Stimulated activated CD4-positive, alpha-beta T cell treated with anti-CD3 and anti-CD28 coated beads, Interleukin-1b, Interleukin-23, amount 100 ng/mL, for 1 hour (primary cell): ENCODE measurements at places on chromosomes 13 and 19.

DNA sequence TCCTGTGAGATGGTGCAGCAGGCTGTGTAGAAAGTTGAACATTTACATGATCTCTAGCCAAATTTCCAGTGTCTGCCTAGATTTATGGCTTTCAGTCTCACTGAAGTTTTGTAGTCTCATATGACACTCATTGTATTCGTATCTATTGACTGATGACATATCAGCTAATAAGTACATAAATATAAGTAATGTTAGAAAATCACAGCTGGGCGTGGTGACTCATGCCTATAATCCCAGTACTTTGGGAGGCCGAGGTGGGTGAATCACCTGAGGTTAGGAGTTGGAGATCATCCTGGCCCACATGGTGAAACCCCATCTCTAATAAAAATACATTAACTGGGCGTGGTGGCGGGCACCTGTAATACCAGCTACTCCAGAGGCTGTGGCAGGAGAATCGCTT lies 54.7 kb upstream of the HTR2A start:
- no peak for DNase-seq

- DNase-seq = no peak
Measured at GRCh38 chr13:89514534-89515312, 1832.8 kb upstream of the MIR17HG start.

GRCh38 chr13:110643324-110643723 lies 28.0 kb downstream of the NAXD start:
- DNase-seq = no peak

- DNase-seq = no peak
Measured at GRCh38 chr13:101835920-101836319, 383.4 kb downstream of the ITGBL1 start.

GRCh38 chr13:38099751-38100150 lies 230.2 kb upstream of the TRPC4 start:
- no peak for DNase-seq

GRCh38 chr19:37961198-37961597 lies 54.2 kb downstream of the SIPA1L3 start:
- no peak for DNase-seq

- DNase-seq = no peak
Measured at GRCh38 chr13:108419768-108420167, 150.2 kb downstream of the TNFSF13B start.

DNA sequence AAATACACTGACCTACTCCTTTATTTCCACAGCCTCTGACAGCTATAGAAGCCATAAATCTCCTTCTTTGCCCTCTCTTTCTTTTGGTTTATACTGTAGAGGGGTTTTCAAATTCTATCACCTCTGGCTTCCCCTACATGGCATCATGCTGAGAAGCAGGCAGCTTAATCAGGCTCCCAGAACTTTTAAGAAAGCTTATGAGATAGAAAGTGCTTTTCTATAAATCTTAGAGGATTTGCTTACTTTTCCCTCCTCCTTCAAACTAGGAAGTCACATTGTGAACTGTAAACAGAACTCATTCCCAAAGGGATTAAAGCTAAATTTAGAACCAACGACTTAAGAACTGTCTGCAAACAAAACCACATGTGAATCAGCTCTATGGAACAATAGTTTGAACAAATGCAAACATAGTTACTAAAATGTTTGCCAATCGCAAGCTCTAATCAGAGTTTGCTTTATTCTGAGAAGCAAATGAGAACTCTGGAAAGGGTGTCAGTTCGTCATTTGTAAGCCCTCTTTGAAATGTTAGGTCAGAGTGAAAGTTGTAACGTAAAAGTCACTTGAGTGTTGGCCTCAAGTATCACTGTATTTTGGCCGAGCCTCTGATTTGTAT lies 344.1 kb downstream of the RFC3 start:
- no peak for DNase-seq

DNA sequence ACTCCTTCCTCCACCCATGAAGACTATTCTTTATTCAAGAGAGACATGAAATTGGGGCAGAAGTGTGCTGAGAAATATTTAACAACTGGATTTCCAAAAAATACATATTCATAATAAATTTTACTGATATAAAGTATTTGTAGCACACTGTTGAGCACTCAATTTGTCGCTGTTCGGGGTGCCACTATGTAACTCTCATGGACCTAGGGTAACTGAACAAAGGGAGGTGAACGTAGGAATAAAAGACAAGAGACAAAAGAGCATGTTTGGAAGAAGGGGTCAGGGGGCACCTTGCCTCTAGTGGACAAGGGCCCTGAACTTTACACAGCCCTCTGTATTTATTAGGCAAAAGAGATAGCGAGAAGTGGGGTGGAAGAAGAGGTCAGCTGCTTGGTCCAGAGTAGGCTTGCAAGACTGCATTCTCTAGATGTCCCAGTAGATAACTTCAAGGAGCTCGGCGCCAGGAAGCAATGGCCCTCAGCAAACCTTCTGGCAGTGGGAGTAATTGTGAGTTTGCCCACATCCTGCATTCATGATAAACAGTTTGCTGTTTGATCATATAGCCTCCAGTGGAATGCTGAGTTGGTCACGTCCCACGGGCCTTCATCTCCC lies 4.5 kb upstream of the ZNF175 start:
- DNase-seq = no peak

DNA sequence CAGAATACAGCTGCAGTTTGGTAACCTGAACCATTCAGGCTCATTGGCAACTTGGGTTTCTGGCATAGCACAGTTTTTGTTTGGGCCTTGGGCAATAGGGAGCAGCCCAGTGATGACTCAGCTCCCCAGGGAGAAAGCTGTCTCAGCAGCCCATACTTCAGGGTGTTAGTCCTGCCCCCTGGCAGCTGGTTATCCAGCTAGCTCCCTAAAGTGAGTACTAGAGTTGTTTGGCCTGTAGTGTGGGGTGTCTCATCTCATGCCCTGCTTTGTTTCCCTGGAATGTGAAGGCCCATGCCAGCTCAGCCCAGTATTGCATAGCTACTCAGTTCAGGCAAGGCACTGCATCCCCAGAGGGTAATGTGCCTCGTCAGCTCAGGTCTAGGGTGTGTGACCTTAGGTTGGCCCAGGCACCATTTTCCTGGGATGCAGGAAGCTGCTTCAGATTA lies 18.2 kb upstream of the ZNF543 start:
- no peak for DNase-seq

DNA sequence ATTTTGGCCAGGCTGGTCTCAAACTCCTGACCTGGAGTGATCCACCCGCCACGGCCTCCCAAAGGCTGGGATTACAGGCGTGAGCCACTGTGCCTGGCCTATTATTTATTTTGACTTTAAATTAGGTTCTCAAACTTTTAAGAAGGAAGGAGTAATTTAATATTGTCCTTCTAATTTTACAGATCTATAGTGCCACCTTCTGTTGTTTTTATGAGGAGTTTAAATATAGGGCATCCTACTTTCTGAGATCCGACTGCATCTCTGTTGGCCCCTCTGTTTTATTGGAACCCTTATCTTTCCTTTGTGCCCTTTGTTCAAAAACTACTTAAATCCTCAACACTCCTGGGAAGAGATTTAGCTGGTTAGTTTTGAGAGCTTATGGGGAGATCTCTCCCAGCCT lies 25.4 kb upstream of the ZMYM5 start:
- DNase-seq = no peak

- DNase-seq = peak; percentile 77
Measured at GRCh38 chr19:38729653-38730469, 14.4 kb downstream of the CAPN12 start.

DNA sequence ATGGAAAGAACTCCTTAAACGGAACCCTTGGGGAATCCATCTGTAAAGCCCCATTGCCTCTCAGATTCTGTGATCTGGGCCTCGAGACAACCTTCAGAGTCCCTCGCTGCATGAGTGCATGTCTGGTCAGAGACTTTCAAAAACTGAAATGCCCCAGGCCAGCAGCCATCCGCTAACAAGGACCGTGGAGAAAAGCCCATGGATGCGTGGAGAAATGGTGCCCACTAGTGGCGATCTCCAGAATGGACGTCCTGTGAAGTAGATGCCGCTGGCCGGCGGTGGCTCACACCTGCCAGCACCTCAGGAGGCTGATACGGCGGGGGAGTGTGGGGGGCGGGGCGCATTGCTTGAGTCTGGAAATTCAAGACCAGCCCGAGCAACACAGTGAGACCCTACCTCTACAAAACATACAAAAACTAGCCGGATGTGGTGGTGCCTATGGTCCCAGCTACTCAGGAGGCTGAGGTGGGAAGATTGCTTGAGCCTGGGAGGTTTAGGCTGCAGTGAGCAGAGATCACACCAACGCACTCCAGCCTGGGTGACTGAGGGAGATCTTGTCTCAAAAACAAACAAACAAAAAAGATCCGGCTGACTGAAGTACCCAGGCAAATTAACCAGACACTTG lies 7.9 kb upstream of the CDC16 start:
- peak; percentile 77 for DNase-seq

DNA sequence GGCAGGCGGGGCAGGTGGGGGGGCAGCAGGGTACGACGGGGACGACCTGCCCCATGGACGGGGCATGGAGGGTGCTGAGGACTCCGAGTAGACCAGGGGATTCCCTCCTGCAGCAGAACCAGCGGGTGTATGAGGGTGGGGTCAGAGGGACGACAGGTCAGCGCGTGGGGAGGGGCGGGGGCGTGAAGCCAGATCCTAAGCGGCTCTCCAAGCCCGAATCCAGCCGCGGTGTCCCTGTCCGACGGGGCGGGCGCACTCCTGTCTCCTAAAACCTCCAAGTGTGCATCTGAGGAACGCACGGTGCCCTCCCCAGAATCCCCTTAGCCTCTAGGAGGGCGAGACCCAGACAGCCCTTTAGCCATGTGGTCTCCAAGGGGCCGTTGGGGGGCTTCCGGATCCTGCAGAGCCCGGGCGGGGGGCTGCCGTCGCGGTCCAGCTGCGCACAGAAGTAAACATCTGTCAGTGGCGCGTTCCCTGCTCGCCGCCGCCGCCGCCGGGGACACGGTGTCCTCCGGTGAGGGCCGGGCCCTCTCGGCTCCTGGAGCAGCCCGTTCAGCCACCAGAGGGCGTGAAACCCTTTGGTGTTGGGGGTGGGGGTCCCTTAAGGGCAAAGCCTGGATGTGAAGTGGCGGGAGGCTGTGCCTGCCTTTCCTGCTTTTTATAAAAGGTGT lies 730 bp downstream of the NRTN start:
- DNase-seq = peak; percentile 10

DNA sequence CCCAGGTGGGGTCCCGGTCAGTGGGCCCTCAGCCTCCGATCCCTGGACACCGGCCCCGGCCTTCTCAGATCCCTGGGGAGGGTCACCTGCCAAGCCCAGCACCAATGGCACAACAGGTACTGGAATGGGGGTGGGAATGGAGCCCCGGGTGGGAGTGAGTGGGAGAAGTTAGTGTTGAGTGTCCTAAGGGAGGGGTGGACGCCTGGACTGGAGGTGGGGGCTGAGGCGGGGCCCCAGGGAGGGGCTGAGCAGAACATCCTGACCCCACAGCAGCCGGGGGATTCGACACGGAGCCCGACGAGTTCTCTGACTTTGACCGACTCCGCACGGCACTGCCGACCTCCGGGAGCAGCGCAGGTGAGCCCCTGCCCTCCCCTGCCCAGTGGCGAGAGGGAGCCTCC lies 17.7 kb downstream of the EPN1 start:
- DNase-seq = no peak

DNA sequence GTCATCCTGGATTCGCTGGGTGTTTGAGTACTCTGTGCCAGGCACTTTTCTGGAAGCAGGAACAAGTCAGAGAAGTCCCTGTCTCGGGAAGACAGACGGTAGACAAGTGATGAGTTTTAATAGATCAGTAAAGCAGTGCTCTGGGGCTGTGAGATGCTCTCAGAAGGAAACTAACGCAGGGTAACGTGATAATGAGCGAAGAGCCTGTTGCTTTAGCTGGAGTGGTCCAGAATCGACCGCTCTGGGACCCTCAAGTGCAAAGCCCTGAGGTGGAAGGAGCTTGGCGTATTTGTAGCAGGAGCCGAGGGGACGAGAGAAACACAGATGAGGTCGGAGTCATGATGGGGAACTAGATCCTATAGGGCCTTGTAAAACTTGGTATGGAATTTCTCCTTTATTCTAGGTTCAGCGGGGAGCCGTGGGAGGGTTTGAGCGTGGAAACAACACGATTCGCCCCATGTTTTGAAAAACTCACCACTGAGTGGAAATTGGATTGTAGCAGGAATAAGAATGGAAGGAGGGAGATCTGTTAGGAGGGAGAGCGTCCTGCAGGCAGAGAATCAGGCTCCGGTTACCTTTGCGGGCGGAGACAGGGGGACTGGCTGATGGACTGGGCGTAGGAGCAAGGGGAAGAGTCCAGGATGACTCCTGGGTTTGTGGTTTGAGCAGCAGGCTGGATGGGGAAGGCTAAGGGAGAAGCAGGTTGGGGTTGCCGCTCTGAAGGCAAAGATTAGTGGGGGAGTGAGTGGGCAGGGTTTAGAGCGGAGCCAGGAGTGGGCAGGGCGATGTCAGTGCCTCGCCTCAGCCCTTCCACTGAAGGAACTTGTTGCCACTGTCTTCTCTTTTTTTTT lies 763 bp downstream of the POLD1 start:
- no peak for DNase-seq

DNA sequence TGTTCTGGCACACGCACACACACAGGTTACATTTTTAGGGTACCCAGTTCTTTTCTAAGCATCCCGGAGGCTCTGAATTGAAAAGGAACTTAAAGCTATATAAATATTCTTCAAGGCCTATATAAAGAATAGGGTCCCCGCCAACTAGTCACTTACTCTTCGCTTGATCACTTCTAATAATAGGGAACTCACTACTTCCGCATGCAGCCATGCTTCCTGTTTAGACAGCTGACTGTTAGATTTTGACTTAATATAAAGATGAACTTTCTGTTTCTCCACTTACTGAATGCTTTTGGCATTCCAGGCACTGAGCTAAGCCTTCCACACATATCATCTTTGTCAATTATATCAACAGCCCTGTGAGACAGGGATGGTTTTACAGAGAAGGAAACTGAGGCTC lies 259.6 kb downstream of the TSHZ3 start:
- no peak for DNase-seq

DNA sequence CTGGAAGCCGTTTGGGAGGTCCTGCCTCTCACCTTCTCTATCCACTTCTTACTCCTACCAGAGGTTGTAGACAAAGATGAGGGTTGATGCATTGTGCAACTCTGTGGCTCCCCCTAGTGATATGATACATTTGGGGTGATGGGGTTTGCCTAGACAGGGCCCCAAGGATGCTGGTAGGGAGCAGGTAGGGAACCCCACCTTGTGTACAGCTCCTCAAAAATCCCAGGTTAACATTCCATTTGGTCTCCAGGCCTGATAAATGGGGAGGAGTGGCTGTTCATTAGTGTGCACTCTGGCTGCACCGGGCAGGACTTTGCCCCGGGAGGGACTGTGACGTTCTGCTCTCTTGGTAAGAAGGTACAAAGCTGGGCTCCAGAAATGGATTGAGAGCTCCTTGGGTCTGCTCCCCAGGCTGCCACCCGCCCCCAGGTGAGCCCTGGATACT lies 19.2 kb downstream of the SIGLEC8 start:
- no peak for DNase-seq

- no peak for DNase-seq
Measured at GRCh38 chr13:77375560-77376108, 48.7 kb upstream of the MYCBP2 start.
